GM06990 (cell line): ENCODE measurements at places on chromosomes 5 and 9.

GRCh38 chr5:181111010-181111409 lies 20.0 kb downstream of the OR2V1 start:
- no peak for DNase-seq

DNA sequence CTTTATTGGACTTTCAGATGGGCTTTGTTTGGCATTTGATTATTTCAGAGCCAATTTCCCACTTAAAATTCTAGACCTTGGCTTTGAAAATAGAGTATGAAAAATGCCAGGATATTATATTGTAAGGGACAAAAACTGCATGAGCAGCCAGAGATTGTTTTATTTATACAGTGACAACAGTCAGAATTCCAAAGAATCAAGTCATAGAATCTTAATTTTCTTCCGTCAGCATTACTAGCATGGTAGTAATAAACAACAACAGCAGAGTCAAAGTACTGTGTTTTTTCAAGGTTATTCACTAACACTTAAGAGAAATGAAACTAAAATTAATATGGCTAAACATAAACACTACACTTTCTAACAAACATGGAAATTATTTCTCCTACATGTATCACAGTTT lies 52.2 kb downstream of the MLLT3 start:
- DNase-seq, result no peak

- DNase-seq, result no peak
Measured at GRCh38 chr5:176369934-176370711, 4.8 kb downstream of the ARL10 start.

- no peak for DNase-seq
Measured at GRCh38 chr9:129866394-129867135, 31.3 kb downstream of the USP20 start.

GRCh38 chr9:93656426-93657239 lies 80.2 kb downstream of the PHF2 start:
- DNase-seq, result no peak

DNA sequence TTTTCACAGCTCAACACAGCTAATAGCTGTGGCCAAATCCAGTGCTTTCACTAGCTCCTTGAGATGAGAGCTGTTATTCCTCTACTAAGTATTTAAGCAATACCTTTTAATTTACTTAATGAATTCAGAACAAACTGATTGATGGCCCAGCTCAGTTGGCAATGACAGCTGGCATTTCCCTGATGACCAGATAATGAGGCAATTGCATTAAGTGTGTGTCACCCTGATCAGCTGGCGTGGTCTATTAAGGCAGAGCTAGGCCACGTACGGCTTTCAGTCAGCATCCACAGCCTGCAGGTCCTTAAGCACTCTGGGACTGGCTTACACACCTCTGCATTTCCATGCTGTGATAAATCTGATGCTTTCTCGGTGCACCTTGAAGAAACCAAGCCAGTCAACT lies 34.4 kb downstream of the TTLL11 start:
- DNase-seq, result no peak

DNA sequence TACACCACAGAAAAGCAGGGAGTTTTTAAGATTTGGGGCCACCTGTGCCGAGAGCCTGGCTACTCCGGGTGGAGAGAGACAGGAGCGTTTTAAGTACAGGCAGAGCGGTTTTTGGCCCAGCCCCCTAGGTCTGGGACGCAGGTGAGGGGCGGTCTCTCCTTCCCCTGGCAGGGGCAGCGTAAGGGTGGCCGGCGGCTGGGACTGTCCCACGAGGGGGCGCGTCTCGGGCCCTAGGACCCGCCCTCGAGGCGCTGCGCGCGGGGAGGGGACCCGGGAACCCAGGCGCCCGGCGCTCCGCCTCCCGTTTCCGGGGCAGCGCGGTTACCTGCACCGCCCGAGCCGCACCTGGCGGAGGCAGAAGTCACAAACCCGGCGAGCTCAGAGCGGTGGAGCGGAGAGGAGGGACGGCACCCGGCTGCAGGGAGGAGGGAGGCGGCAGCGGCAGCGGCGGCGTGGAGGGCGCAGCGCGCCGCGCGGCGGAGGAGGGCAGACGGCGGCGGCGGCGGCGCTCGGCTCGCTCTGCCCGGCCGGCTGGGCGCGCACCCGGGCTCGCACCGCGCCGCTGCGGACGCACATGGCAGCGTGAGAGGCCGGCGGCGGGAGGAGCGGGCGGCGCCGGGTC lies at the start of gene WWC1:
WWC1 (plus strand) TSS at position 304 of the 622 bp plus-strand sequence. CDS start 508 bp downstream, outside the sequence.
- DNase-seq, result peak; percentile 89
